ENCODE measurements at places on chromosomes 11 and 22.

DNA sequence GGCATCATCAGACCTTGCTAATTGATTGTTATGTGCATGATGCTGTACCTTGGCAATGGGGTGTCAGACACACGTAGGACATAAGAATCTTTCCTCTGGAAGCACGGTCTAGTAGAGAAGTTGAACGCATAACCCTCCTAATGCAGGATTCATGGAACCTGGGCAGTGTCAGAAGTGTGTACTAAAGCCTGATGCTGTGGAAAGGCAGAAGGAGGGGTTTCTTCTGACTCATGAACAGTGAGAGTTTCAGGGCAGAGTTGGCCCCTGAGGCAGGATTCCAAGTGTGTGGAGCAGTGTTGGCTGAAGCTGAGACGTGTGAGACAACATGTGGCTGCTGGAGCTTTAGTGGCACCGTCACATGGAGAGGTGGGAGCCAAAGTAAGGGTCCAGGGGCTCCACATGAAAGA, 3.5 kb downstream of the PANX1 start:
- DNase-seq = peak; percentile 61

- DNase-seq = no peak
These were observed 5.8 kb upstream of the PPP6R3 start for GRCh38 chr11:68454767-68455166.

DNA sequence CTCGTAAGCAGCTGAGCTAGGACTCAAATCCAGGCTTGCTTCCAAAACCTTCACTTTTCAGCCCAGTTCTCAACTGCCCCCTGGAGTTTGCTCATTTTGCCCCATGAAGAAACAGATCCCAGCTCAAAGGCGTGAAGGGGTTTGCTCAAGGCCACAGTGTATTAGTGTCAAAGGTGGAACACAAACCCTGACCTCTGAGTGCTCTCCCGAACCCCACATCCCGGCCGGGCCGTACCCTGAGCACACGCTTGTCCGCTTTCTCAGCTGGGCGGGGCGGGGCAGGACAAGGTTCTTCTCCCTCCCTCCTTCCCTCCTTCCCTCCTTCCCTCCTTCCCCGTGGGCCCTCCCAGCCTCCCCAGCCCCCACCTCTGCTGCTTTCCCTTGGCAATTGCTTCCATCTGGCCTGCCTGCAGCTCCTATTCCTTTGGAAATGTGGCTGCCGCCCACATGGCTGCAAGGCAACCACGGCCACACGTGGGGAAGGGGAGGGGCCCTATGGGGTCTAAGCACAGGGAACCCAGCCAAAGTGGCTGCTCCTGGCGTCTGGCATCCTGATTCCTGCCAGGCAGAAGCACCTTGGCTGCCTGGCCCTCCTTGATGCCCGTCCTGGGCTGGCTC, 4.1 kb downstream of the ST3GAL4 start:
- DNase-seq = no peak

DNA sequence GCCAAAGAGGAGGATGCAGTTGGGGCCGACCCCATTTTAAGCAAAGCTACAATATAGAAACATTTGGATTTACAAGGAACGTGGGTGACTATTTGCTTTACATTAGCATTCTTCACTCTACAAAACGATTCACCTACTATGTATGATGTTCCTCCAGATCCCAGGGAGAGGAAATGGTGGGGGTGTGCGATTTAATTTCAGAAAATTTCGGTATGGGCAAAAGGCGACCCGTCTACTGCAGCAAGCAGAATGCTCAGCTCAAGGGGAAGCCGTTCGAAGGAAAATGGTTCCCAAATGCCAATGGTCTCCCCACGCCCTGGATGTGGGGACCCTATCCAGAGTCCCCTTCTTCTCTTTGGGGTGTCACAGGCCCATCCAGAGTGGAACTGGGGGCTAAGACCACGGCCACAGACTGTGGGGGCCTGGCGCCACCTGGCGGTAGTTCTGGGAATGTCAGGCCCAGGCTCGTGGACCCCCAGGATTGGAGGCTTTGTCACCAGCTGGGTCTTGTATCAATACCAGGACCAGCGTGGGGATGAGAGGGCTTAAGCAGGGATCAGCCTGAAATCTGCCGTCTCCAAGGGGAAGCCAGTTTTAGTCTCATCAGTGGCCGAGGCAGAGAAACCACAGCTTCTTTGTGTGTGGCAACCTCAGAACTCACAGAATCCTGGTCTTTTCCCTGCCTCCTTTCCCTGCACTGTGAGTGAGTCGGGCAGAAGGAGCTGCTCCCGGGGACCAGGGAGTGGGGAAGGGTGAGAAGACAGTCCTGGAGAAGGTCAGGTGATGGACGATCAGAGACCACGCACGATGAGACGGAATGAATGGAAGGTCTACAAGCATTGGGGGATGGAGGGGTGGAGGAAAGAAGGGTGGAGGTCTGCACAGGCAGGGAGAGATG, 8.4 kb downstream of the LRRC10B start:
- DNase-seq = no peak

GRCh38 chr22:28889478-28890024, 6.2 kb downstream of the ZNRF3 start:
- DNase-seq = no peak

DNA sequence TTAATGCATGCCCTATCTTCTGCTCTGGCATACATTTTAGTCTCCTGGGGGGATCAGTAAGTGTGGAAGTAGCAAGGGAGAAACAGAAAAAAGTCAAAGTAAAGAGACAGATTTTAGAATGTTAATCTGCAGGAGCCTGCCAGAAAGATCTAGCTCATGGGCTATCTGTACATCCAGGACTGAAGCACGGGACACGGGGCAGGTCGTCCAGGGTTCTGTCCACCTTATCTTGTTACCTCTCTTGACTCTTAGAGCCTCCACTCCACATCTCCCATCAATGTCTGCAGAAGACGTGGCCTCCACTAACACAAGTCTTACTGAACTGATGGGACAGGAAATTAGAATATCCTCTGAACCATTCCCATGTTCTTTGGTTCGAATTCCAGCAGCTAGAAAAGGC, 1.7 kb upstream of the SLC43A3 start:
- no peak for DNase-seq

GRCh38 chr11:28132548-28132947, 24.4 kb downstream of the METTL15 start:
- DNase-seq = no peak

DNA sequence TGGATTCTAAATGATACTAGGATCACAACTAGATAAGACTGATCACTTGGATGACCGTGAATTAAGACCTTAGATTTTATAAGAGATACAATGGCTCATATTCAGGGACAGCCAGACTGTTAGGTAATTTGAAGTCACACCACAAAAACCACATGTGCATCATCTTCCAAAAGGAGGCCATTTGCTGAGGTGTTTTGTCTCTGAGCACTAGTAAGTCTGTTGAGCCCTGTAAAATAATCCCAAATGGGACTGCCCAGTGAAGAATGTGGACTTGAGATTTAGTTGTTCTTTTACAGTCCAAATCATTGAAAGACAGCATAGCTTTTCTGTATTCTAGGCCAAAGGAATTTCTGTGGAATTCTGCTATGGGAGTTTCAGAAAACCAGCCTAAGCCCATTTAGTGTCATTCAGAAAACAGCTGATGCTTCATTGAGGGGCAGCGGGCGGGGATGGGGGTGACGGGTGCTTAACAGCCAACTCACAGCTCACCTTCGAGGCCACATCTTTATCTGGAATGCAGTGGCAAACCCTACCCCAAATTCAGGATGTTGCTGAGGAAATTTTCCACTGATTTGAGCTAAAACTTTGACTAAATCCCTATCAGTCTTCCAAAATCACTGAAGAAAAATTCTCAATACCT, 80.1 kb upstream of the BIRC3 start:
- DNase-seq = no peak

- DNase-seq = no peak
These were observed 34.2 kb upstream of the SYT13 start for GRCh38 chr11:45320371-45320770.

DNA sequence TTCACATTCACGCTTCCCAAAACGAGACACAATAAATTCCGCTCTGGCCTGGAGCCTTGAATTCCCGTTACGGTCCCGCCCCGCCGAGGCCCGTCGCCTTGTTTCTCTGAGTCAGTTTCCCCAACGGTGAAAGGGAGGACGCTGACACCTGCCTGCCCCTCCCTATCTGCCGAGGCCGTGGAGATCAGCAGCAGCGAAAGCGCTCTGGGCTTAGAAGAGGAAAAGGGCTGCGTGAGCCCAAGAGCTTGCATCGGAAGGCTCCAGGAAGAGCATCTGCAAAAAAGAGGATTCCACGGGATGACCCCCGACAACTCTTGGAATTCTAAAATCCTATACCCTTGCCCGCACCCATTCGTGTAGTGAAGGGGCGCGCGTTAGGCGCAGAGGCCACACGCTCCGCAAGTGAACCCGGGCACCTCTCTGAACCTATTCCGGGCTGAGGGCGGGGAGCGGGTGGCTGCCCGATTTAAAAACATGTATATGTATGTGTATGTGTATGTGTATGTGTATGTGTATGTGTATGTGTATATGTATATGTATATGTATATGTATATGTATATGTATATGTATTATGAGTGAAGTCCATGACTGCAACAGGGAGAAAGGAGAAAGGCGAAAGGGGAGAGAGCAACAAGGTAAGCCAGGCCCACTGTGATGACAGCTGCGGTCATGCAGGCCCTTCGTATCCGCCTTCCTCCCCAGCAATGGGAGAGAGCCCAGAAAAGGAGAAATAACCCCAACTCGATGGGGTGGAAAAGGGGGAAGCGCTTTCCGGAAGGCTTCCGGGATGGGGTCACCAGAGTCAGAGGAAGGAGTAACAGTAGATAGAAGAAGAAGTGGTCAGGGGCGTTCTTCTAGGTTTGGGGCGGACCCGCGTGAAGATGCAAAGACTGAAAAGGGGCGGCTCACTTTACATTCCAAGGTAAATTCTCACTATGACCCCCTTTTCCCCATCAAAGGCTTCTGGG, 948 bp upstream of the MRTFA start:
- no peak for DNase-seq

GRCh38 chr11:117563556-117563955, 233.5 kb downstream of the DSCAML1 start:
- DNase-seq = no peak

- DNase-seq = no peak
These were observed 5.2 kb downstream of the CAPN5 start for GRCh38 chr11:77071671-77072605.

DNA sequence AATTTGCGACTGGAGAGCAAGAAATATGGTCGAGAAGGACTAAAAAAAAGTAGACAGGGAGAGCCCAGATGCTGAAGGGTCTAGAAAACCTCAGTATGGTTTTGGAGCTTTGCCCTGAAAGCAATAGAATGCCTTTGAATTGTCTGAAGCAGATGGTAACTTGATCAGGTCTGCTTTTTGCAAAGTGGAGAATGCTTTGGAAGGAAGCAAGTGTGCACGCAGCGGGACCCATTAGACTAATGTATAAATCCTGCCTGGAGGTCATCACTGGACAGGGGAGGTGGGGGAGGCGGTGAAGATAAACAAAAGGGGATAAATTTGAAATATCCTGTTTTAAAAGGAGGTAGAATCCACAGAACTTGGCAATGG, 757 bp upstream of the HINFP start:
- DNase-seq = peak; percentile 89

DNA sequence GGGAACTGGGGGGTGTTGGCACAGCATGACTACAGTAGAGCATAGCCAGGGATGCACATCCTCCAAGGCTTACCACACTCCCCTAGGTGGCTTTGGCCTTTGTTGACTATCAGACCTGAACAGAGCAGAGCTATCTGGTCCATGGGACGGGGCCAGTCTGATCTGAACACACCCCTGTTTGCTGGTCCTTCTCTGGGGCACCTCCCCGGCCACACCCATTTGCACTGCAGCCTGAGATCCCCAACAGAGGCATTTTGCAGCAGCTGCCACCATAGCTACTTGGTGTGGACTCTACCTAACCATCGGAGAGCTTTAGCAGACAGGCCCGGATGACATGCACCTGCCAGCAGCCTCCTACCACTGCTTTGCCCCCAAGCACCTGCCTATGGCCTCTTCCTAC, 75.8 kb upstream of the NOX4 start:
- DNase-seq = no peak

DNA sequence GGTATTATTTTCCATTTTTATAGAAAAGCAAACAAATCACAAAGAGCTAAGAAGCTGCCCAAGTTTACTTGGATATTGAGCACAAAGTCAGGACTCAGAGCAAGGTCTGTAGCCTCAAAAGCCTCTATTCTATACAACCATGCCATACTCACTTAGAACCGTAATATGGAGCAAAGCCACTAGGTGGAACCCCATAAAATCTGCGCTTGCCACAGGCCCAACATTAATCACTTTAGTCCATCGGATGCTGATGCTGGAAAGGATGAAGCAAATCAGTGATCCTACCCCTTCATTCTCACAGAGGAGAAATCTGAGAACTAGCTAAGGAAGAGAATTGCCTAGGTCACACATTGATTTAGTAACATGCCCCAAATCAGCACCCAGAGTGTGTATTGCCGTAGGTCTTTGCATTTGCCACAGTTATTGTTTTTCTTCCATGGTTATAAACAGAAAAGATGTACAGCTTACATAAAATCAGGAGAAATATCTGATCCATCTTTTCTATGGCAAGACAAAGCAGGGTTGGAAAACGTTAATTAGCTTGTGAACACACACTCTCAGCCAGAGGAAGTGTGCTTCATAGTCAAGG, 56.7 kb upstream of the RAB38 start:
- peak; percentile 23 for DNase-seq

DNA sequence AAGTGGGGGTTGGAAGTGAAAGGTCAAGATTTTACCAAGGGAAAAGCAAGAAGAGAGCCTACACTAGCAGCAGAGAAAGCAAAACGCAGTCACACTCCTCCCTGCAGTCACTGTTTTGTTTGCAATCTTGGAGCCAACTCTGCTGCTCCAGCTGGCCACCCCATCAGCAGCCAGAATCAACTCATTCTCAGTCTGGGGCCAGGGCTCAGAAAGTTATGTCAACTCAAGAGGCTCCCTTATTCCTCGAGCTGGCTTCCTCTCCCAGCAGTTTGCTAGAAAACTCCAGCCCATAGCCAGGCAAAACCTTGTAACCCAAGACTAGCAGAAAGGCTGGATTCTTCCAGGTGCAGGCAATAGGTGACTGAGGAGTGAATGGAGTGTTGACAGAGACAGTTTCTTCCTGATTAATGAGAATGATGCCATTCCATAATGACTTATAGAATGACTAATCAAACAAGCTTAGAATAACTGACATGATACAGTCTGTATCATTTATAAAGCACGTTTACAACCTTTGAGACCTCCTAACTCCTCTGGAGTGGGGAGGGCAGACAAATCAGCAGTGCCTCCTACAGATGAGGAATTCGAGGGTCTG, 53.4 kb downstream of the P4HA3 start:
- DNase-seq = peak; percentile 36

Measured in astrocyte of the cerebellum (primary cell).